ENCODE measurements at places on chromosomes 1 and 21.
A peak's percentile ranks its signal among the peaks of the same experiment; 100 is the strongest.

GRCh38 chr1:6037338-6037762 is 8.3 kb upstream of the KCNAB2 start:
- DNase-seq, result no peak

DNA sequence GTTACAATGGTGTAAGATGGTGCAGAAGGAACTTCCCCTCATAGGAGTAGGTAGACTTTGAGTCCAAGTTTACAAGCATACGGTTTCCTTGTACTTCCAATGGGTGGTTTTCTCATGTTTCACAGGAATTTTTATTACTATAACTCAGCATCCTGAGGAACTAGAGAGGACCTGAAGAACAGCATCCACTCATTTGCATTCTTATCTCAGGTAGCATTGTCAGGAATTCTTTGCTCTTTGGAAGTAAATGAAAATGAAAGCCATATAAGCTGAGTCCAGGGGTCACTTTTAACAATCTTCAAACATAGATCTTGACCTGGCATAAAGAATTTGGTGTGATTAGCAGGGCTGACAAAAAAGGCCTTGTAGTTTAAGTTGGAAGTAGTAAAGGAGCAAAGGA is 34.4 kb downstream of the CLCA4 start:
- DNase-seq, result no peak

DNA sequence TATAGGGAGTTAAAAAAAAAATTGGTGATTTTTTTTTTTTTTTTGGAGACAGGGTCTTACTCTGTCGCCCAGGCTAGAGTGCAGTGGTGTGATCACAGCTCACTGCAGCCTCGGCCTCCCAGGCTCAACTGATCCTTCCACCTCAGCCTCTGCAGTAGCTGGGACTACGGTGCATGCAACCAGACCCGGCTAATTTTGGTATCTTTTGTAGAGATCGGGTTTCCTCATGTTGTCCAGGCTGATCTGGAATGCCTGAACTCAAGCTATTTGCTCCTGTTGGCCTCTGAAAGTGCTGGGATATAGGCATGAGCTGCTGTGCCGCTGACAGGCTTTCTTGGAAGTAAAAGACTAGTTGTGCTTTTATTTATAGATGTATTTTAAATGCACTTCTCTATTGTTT is 3.0 kb downstream of the CDC42 start:
- no peak for DNase-seq

- DNase-seq, result no peak
Measured at GRCh38 chr1:24915816-24916602, 14.1 kb downstream of the RUNX3 start.

DNA sequence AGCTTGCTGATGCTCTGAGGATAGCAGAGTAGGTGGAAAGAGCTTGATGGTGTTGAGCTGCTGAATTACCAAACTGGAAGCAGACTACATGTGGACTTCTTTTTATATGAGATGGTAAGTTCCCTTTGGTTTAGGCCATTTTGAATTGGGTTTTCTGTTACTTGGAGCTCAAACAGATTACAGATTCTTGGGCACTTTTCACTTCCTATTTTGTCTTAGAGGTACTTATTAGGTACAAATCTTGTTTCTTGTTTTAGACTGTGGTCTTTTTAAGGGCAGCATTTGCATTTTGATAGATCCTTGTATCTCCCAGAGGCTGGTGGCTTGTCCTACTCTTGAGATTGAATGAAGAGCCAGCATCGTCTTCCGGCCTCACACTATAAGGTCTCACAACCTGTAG is 70.2 kb downstream of the GADD45A start:
- DNase-seq, result no peak

DNA sequence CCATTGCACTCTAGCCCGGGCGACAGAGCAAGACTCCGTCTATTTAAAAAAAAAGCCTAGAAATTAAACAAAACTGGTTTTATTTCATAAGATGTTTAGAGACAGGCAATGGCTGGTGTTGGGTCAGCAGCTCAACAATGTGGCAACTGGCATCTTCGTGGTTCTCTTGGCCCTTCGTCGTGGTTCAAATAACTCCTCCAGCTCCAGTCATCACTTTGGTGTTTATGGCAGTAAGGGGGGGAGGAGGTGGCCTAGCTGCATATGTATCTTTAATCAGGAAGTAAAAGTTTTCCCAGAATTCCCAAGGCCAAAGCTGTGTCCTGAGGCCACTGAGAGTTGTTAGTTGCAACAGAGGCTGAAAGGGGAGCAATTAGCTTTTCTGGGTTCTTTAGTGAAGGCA is 13.0 kb upstream of the LTN1 start:
- DNase-seq, result no peak

DNA sequence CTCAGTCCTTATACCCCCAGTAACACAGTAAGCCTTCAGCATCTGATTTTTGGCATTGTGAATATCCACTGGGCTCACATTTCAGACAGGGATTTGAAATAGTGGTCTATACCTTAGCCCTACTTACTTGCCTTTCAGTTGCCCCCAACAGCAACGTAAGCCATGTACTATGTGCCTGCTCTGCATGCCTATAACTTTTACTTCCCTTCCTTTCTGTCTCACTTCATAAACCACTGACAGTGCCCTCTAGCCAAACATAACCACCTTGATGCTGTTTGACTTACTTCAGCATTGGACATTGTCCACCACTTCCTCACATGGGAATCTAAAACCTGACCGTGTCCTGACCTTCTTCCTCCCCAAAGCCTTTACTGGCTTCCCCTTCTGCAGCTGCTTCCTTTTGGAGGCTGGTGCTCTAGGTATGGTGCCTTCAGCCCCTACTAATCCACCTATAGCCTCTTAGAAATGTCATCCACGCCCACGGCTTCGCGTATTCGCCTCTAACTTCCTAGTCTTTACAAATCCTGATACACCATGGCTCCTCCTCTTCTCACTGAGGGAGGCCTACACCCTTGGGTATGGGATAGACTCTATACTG is 3.6 kb upstream of the ZNF672 start:
- DNase-seq, result no peak

DNA sequence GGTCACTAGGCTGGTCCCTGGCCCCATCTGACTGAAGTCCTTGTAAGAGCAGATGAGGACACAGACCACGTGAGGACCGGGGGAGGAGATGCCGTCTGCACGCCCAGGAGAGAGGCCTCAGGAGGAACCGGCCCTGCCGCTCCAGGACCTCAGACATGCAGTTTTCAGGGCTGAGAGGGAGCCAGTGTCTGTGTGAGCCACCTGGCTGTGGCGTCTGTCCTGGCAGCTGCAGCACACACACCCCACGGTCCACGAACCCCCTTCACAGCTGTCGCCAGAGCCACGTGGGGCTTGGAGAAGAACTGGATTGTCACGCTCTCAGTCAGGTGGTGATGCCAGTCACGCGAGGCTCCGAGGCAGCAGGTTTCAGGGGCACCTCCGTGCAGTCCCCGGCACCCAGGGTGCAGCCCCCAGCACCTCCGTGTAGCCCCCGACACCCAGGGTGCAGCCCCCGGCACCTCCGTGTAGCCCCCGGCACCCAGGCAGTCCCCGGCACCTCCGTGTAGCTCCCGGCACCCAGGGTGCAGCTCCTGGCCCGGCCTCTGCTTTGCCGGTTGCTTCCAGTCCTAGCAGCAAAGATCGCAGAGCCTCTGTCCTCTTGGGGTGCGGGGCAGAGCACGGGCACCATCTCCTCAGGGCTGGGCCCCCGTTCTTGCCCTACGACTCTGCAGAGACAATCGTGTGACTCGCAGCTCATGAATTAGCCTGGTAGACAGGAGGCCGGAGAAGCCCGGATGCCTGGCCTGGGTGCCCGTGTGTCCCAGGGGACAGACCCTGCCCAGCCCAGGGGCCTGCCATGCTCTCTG is 19.0 kb upstream of the SUMO3 start:
- no peak for DNase-seq

DNA sequence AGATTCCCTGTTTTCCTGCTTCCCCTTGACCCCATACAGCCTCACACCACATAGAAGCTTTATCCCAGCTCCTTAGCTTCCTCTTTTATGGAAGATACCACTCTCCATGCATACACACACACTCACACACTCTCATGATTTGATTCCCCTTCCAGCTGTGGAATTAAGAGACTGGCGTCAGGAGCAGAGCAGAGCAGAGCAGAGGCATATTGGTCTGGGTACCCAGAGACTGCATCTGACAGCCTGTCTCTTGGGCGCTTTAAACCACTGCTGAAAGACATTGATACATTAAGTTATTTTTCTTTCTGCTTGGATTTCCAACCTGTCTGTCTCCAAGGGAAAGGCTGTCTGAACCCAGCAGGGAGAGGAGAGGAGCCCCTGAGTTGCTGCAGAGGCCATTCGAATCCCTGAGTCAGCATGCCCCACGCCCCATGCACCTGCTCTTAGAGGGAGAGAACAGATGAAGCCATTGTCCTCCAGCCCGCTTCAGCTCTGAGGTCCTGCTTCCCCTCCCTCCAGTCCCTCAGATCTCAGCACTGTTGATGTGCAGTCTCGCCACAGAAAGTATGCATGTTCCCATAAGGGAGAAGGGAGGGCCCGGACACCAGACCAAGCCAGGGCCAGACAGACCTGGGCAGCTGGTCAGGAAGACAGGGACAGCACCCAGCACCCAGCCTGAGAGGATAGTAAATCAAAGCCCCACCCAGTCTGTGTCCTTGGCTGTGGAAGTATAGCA is 66.7 kb upstream of the GJB5 start:
- DNase-seq, result no peak

DNA sequence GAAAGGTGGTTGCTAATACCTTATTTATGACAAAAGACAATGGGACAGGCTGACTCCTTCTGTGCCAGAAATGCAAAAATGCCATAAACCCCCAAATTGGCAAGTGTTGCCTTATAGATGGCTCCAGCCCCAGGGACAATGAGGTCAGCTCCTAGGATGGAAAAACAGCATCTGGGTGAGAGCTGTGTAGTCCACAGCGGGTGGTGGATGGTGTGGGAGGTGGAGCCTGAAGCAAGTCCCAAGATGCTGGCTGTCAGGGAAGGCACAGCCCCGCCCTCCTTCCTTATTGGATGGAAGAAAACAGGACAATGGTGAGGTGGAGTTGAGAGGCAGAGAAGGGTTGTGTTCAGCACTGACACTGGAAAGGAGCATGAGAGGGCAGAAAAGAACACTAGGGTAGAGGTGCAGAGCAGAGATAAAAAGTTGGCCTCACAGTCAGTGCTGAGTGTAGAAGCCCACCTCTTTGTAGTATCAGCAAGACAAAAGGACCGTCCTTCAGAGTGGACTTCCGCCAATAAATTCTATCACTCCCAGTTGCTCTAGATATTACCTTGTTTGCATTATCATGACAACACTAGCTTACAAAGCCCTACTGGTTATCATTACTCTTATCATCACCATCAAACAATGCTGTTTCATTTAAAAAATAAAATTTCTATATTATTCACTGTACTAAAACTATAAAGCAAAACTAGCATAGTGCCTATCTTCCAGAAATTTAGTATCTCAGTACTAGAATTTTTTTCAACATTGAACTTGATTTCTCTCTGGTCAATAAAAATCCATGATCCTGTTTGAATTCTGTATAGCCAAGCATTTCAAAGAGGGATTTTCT is 3.7 kb upstream of the SDE2 start:
- peak; percentile 82 for DNase-seq

GRCh38 chr1:7770669-7770996 is 463 bp upstream of the VAMP3 start:
- no peak for DNase-seq

GRCh38 chr1:85459290-85459689 is 5.7 kb downstream of the DDAH1 start:
- no peak for DNase-seq

GRCh38 chr1:94542088-94542870 is 720 bp upstream of the F3 start:
- no peak for DNase-seq

DNA sequence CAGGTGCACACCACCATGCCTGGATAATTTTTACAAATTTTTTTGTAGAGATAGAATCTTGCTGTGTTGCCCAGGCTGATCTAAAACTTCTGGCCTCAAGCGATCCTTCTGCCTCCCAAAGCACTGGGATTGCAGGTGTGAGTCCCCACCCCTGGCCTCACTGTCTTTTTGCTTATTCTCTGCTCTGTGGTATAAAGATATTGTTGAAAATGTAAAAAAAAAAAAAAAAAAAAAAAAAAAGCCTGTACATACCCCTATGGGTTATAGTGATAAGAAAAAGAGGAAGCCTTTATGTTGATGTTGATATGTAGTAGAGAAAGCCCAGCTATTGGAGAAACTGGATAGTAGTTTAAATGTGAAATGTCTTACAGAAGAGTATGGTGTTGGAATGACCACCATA is 125.8 kb downstream of the XPR1 start:
- no peak for DNase-seq

DNA sequence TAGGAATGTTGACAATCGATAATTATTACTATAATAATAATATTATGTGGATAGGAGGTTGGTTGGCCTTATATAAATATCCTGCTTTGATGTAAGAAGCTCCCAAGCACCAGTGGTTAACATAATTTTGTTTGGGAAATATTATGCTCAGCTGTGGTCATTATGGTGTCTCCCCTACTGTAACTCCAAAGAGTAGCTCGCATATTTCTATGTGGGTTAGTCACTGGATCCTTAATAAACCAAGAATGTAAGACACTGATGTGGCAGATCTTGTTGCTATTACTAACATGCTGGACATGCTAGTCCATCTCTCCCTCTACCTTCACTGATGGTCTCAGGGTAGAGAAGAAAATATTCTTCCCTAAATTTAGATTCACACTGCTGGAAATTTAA is 79.2 kb upstream of the RALGPS2 start:
- DNase-seq, result no peak
